ENCODE measurements at places on chromosomes 5 and 9.

DNA sequence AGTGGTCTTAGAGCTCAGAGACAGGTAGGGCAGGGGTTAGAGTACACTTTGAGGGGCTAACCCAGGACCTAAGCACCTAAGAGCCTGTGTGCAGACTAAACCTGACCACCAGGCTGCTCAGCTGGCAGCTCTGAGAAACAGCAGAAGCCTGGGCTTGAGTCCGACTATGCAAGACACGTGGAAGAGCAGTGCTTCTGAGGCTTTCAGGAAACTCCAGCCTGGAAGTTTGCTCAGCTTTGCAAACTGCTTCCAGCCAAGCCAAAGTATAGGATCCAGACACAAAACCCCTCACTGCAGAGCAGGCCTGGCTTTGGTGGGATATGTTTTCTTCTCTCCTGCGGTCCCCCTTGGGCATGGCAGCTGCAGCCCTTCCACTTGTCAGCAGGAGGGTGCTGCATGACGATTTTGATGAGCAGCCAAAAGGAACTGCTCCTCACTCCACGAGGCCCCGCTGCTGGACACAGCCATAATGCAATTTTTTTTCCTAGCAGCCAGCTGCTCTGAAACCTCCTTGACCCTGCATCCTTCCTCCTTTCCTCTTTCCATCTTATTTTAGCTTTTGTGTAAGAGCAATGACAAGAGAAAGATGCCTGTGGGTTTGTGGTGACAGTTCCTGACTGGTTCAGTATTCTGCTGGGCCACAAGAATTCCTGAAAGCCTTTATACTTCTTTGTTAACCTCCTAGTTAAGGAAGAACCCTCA lies 123.1 kb downstream of the LIFR start:
- no peak for DNase-seq

- no peak for DNase-seq
Measured at GRCh38 chr9:117703537-117703936, 666 bp upstream of the TLR4 start.

GRCh38 chr5:132665574-132666080 lies 7.7 kb downstream of the IL13 start:
- no peak for DNase-seq

DNA sequence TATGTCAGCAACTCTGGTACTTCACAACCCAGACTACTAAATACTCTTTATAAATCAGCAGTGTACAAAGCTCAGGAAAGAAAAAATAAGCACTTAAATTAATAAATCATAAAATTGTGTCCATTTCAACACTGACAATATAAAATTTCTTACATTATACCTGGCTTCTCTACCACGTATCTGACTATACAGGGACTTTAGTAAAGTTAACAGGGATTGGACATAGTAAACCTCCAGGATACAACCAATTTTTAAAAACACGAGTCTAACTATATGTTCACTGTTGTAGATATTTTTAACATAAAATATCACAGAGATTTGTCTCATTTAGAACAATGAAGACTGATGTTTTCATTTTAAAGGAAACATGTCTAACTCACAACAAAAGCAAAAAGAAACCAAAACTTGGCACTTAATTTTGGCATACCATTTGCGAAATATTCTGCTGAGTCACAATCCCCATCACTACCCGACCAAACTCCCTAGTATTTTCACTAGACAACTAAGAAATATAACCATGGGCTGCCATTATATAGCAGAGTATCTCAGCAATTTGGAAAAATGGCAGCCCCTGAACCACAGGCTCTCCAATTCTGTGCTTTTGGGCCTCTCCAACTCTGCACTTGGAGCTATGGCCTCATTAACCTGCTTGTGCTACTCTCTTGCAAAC lies 14.4 kb downstream of the FAM169A start:
- DNase-seq, result peak; percentile 3

GRCh38 chr9:134258828-134259546 lies 67.3 kb upstream of the RXRA start:
- DNase-seq, result no peak

- no peak for DNase-seq
Measured at GRCh38 chr9:136110082-136111061, 8.3 kb downstream of the TMEM250 start.

GRCh38 chr5:150164211-150164980 lies 2.2 kb upstream of the CDX1 start:
- DNase-seq, result no peak

DNA sequence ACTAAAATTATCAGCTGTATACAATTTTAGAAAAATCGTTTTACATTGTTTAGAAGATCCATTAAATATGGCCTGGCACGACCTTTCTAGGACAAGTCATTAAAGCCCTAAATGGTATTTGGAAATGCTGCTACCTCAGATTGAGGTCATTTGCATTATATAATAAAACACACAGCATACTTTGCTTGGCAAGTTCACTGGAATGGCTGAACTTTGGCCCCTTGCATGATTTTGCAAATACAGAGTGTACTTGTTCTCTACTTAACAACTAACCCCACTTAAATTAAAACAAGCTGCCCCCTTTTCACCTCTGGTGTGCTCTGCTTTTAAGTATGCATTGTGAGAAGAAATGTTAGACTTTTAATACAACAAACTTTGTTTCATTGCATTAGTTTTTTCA lies 860.1 kb downstream of the PTPRD start:
- DNase-seq, result no peak

GRCh38 chr5:10157085-10157669 lies 92.5 kb downstream of the ATPSCKMT start:
- no peak for DNase-seq

- DNase-seq, result no peak
Measured at GRCh38 chr9:14081745-14082144, 232.2 kb downstream of the NFIB start.

DNA sequence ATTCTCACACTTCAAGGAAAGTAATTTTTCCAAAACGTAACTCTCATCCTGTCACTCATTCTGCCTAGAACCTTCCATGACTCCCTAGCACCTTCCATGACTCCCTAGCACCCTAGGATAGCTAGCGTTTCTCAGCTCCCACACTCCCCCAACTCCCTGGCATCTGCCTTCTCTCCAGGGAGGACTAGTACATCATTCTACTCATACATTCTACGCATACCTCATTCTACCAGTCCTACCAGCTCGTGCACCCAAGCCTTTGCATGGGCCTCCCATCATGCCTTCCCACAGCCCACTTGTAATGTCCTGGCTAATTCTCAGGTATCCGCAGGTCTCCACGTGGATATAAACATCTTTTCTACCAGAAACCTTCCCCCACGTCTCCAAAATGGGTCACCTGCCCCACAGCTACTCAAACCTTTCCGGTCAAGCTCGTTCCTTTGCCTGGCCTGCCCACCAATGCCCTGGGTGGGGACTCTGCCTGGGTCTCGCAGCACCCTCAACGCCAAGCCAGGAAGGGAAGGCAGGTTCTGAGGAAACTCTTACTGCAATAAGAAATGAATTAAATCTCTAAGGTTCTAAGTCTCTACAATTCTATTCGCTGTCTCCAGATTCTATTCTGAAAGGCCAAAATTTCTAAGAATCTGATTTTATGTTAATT lies 930 bp downstream of the ANKS6 start:
- DNase-seq, result no peak

GRCh38 chr9:297104-297972 lies 82.7 kb downstream of the DOCK8 start:
- no peak for DNase-seq

DNA sequence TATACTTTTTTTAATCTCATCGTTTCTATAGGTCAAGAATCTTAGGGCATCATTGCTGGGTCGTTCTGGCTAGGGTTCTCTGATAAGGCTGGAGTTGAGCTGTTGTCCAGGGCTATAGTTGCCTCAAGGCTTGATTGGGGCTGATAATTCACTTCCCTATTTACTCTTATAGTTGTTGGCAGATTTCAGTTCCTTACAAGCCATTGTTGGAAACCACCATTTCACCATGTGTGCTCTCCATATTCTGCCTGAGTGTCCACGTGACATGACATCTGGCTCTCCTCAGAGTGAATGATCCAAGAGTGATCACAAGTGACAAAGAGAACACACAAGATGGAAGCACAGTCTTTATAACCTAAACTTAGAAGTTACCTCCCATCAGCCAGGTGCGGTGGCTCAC lies 852.2 kb downstream of the EFNA5 start:
- no peak for DNase-seq

DNA sequence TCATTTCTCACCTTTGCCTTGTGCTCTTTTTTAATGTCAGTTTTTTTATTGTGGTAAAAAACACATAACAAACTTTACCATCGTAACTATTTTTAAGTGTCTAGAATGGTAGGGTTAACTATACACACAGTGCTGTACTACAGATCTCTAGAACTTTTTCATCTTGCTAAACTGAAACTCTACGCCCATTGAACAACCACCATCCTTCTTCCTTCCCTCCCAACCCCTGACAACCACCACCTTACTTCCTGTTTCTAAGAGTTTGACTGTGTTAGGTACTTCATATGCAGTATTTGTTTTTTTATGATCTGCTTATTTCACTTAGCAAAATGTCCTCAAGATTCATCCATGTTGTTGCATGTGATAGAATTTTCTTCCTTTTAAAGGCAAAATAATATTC lies 54.9 kb downstream of the PSAT1 start:
- no peak for DNase-seq

DNA sequence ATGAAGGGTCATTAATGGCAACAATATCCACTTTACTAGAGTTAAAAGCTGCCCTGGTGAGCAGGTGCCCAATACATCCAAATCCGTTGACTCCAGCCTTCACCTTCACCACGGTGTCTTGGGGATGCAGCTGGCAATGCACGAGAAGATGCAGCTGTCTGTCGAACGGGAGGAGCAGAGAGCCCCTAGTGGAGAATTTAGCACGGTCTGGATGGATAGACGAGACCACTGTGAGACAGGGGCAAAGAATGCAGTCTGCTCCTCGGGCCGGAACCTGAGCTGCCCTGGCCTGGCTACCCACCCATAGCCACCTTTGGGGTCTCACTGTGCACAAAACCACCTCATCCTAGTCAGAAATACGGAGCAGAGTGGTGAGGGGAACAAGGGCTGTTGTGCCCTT lies 35.1 kb downstream of the ADRA1B start:
- DNase-seq, result no peak

GRCh38 chr5:174177976-174178605 lies 132.6 kb downstream of the NSG2 start:
- no peak for DNase-seq

DNA sequence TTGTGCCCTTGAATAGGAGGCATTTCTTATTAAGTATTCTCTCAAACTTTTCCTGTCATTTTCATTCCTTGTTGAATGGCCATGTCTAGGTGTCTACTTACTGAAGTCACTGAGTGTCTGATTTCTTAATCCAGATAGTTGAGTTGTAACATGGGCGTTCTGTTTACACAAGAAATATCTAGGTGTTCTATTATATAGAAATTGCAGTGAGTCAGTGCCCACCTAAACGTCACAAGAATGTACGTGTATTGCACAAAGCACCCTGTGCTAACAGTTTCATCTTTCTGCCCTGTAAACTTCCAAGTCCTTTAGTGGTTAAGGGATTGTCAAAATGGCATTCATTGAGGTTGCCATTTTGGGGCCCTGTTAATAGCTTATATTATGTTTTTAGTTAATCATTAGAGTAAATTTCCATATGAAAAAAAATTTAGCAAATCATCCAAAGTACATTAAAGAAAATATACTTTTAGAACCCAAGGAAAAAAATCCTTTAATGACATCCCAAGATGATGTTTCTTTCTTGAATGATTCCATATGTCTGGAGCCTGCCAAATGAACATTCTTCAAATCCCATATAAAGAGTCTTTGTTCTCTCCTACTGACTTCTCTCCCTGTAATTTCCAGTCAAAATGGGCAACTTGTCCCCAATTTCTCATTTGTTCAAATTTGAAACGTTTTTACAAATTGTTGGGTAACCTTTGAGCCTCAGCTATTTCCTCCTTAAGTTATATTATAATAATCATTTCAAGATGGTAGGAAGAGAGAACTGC lies 114.2 kb downstream of the GOLPH3 start:
- no peak for DNase-seq
